ENCODE measurements at places on chromosomes 11 and 22. TPM values are rescaled to one million over a fixed set of nuclear protein-coding genes. Genes with fewer than 3 reads are reported as not detected.

DNA sequence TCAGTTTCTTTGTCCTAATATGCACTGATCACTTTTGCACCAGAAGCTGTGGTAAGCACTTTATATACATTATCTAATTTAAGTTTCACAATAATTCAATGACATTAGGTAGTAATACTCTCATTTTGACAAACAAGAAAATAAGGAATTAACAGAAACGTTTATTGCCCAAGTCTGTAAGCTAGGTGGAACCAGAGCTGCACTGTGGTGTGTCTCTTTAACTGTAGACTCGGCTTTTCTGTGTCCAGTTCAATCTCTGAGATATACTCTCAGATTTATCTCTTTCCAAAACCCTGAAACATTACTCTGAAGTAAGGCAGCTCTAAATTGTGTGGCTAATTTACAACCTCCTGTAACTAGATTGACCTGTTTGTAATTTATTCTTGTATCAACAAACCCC is 101.1 kb downstream of the MUC15 start:
- no peak for DNase-seq

DNA sequence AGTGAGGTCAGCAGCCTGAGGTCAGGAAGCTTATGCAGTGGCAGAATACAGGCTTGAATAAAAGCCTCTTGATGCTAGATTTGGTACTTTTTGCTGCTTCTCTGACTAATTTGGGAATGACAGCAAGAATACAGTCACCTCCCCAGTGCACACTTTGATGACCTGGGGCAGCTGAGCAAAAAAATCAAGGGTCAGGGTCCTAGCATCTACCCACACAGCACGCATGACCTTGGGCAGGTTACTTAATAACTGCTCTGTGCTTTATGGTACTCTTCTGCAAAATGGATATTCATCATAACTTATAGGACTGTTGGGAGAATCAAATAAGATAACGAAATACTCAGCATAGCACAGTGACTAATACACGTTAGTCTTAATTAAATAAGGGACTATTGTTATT is 344.1 kb upstream of the SYN3 start:
- no peak for DNase-seq

DNA sequence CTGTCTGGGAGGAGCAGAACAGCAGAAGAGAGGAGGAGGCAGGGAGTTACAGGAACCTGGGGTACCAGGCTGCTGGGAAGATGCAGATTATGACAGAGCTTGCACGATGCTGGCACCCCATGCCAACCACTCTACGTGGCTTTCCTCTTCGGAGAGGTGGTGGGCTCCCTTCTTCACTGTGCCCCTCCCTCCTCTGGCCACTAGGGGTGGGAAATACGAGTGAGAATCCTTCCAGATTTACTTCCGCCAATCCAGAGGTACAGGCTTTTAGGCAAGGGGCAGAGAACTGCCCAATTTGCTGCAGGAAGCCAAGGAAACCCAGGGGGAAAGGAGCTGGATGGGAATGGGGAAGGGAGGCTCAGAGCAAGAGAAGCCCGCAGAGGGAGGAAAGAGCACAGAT is 12.3 kb downstream of the HYOU1 start:
- no peak for DNase-seq

PPP1CA gene
- polyA plus RNA-seq, result 357 TPM

STK33 gene
- 0.74 TPM for polyA plus RNA-seq

GRCh38 chr11:106077609-106078455 is at the start of gene AASDHPPT:
Gene AASDHPPT, plus strand, starts transcription at chr11:106077662. Its CDS starts 49 bp downstream, at chr11:106077711.
- DNase-seq, result no peak

- no peak for DNase-seq
These were observed 242.1 kb downstream of the LUZP2 start for GRCh38 chr11:24738972-24739371.

TSSK2 gene
- not detected for polyA plus RNA-seq

DNA sequence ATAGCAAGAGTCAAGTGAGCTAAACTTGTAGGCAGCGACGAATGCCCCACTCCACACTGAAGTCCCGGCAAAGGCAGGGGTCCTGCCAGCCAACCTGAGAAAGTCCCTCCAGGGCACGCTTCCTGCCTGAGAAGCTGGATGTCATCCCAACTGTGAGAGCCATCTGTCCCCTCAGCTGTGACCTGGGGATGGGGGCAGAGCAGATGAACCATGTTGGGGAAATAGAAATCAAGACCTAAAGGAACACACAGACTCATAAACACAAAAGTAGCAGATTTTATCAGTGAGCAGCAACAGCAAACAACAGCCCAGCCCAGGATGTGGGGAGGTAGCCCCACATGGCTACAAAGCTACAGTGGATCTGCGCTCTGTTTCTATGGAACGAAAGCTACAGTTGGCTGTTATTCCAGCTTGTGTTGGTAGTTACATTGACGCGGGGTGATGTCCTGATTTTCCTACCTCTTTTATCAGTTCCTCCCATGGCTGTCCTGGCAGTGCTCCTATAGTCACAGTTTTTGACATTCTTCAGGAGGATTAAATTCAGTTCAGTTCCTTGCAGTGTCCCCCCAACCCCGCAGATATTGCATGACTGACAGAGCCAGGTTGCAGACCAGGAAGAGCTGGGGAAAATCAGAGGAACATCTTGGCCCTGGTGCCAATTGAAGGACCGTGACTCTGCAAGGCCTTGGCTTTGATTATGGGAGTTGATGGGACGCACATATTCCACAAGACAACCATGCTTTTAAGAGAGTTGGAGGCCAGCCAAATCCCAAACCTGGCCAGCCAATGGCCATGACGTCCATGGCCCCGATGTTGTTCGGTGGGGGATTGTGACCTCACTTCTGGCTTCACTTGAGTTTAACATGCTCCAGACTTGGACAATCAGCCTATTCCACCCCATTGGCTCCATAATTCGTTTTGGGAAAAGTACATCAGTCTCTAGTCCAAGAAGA is 14.6 kb downstream of the MRGPRD start:
- DNase-seq, result no peak

GRCh38 chr22:39593066-39593930 is 22.7 kb downstream of the CACNA1I start:
- no peak for DNase-seq

DNA sequence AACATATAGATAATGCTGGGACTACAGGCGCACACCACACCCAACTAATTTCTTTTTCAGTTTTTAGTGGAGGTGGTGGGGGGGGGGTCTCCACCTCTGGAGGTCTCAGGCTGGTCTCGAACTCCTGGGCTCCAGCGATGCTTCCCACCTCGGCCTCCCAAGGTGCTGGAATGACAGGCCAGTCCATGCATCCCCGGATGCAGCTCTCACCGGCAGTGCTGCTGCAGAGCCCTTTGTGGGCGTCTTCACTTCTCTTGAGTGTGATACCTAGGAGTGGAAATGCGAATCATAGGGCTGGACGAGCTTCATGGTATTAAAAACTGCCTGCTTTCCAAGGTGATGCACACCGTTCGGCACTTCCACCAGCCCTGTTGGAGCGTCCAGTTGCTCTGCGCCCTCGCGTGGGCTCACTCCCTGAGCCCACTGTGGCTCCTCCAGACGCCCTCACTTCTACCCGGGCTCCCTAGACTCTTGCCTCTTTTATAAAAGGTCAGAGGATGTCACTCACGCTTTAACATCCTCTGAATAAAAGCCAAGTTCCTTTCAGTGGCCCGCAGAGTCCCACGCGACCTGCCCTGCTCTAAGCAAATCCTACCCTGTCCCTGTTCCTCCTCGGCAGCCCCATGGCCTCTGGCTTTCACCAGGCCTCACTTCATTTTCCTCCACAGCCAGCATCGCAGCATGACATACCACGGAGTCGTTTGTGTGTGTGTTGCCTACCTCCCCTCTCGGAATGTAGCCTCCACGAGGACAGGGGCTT is 837 bp upstream of the BID start:
- DNase-seq, result no peak

C22orf31 gene
- not detected for polyA plus RNA-seq

DNA sequence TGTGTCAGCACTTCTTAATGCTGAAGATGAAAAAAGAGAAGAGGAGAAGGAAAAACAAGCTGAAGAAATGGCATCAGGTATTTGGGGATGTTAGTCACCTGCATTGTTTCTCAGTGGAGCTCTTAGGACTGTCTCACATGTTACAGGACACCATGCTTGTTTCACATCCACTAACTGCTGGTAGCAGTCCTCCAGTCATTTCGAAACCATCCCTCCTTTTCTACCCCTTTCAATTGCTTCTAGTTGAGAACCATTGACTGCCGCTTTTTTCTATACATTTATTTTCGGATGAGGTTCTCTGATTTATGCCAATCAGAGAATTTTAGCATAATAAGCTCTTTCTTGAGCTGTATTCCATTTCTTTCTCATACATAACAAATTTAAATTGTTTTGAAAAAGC is 21.5 kb downstream of the BIRC2 start:
- DNase-seq, result no peak

MRGPRE gene
- polyA plus RNA-seq, result not detected

NAT10 gene
- polyA plus RNA-seq, result 56.7 TPM

All from naive thymus-derived CD8-positive, alpha-beta T cell (primary cell).